Fibroblast of skin of left biceps (primary cell): ENCODE measurements at places on chromosomes 5 and 9.
A peak's percentile ranks its signal among the peaks of the same experiment; 100 is the strongest.

DNA sequence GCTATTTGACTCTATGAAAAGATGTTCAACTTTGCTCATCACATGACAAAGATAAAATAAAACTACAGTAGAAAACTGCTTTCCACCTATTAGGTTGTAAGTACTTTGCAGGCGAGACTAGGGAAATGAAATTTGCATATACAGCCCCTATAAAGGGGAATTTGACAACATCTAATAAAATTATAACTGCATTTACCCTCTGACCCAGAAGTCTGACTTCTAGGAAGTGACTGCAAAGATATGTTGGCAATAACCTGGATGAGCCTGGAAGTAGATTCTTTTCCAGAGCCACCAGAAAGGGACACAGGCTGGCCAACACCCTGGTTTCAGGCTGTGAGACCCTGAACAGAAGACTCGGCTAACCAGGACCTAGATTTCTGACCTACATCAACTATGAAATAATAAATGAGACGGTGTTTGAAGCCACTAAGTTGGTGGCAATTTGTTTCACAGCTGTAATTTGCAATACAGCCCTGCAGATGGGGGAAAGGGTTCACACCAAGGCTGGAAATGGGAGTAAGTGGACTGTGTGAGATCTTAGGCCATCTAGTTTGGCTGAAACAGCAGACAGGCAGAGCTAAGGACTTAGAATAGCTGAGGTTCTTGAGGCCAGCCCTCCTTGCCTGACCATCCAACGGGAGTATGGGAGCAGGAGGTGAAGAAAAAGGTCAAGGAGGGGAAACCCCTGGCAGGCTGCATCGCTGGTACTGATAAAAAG is 106.6 kb downstream of the SIL1 start:
- no peak for DNase-seq

- DNase-seq: no peak
Measured at GRCh38 chr5:135645336-135646180, 66.8 kb upstream of the CXCL14 start.

DNA sequence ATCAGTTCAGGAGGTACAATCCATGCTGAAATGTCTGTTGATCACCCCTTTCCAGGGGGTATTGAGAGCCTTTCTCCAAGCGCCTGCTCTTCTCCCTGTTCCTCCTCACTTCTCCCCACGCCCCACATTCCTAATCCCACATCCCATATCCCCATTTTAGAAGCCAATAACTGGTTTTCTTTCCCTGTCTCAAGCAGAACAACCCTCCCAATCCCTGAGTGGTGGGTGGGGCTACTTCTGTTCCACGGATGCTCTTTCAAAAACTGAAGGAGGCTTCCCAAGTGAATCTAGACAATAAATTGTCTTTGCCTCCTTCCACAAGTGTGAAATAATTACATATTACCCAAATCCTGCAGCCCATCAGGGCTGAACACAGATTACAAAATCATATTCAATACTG is 77.0 kb upstream of the SEMA6A start:
- DNase-seq: no peak

DNA sequence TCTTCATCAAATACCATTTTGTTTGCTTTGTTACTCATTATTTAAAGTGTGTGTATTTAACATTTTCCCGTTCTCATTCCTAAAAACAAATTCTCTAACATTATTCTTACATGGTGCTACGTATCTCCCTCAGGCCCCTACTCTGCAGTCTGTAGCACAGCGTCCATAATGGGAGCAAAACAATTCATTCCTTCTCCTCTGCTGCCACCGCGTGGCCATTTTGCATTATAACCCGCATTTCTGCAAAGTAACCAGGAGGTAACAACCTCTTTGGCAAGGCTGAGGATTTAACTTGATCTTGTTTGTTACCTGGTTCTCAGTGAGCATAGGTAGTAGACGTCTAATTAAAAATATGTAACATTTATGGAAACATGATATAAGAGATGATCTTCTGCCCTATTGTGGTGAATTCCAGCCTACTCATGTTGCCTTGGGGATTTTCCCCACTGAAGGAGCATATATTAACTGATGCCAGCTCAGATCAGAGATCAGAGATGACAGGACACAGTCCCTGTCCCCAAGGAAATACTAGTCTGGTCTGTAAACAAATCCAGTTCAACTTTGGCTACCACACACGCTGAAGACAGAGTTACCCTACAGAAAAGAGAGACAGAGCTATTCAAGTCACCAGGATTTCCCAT is 10.5 kb downstream of the OR1K1 start:
- peak; percentile 42 for DNase-seq

DNA sequence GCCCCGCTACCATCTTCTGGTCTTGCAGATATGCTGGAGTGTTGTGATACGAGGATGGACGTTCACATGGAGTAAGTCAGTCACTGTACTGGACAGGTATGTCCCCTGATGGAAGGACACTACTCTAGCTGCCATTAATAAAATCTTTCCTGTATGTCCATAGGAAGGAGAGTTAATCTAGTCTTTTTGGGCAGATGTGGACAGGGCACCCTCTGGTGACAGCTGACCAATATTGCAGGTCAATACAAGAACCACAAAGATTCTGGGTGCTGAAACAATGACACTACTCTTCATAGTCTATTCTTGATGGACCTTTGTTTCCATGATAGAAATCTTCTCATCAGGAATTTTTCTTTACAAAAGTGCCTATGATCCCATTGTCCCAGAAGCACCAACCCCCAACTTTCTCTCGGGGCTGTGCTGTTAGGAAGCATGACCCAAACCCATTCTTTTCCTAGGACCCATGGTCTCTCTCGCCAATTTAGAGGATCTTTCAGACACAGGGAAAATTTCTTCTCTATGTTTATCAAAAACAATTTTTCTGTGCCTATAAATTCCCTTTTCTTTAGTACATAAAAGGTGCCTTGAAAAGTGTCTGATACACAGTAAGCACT is 376.9 kb downstream of the DTWD2 start:
- no peak for DNase-seq

DNA sequence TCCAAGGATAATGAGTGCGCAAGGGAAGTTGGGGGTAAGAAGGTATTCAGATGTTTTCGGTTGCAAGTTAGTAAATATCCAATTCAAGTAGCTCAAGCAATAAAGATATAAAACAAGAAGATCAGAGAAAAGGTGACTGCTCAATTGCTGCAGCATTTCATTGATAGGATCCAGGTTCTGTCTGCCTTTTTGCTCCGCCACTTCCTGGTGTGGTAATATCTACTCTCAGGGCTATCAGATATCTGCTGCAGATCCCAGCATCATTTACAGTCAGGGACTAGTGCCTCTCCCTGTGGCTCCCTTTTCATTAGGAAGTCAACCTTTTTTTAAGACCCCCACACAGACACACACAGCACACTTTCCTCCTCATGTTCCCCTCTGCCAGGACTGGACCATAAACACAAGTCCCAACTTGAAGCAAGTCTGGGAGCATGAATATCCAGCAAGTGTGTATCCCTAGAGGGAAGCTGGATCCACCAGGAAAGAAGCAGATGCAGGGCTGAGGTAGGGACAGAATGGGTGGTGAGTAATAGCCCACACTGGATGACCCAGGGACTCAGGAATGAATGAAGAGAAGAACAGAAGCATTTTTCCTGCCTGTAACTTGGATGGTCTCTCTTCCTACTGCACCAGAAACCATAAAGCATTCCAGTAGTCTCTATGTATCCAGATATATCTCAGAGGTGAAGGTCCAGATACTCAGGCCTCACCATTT is 53.7 kb downstream of the ZNF622 start:
- peak; percentile 13 for DNase-seq
